ENCODE measurements at places on chromosomes 16 and 17.

DNA sequence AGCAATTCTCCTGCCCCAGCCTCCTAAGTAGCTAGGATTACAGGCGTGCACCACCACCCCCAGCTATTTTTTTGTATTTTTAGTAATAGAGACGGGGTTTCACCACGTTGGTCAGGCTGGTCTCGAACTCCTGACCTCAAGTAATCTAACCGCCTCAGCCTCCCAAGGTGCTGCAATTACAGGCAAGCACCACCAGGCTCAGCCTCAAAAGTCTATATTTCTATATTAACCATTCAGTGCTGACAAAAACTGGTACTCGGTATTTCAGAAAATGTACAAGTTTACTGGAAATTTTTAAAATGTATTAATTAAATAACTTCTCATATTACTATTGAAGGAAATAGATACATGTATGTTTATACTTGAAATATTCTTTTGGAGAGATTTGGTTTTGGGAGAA lies 1.4 kb upstream of the HEXD start:
- no peak for DNase-seq

DNA sequence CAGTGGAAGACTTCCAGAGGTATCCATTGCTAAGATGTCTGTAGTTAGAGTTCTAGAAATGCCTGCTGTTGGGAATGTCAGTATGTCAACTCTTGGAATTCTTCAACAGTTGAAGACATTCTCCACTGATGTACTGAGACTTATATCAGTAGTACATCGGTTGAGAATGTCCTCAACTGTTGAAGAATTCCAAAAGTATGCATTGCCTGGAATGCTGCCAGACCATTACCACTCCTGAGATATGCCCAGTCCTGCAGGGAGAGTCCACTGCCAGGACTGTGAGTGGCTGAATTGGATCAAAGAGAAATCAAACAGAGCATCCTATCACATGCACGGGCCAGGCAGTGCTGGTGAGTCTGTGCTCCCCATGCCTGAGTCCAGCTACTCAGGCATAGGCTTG lies 42.0 kb downstream of the IL21R start:
- no peak for DNase-seq

DNA sequence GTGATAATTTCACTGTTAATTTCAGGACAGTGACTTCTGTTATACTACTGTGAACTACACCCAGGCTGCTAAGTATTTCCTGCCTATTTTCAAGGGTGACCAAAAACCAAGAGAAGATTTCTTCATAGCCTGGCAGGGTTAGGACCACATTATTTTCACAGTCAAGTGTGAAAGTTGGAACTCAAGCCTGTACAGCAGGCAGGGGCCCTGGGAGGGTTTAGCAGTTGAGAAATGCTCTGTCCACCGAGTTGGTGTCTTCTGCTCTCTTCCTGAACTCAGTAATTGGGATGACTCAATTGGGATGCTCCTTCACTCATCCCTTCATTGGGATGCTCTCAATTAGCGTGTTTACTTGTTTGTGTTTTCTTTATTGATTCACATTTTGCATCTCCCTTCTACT lies 347.3 kb upstream of the CDH11 start:
- DNase-seq: no peak

DNA sequence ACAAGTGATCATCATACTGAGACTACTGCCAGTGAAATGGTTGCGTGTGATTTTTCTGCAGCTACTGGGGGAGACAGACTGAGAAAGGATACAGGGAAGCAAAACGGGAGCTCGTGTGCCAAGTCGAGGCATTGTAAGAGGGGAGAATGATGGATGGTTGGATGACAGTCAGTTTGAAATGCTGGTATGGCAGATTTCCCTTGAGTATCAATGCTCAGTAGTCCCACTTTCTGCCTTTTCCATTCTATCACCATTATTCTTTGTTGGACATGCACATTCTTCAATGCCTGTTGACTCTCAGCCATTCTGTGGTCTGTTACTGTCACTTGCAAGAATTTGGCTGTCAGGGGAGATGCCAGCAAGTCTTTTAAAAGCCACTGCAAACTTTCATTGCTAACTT lies 510.6 kb upstream of the RBFOX1 start:
- no peak for DNase-seq

- DNase-seq: no peak
Observed at GRCh38 chr16:87918338-87918737, 18.0 kb downstream of the CA5A start.
